ENCODE measurements at places on chromosomes 11 and 22. TPM values are rescaled to one million over a fixed set of nuclear protein-coding genes. Genes with fewer than 3 reads are reported as not detected.
A peak's percentile ranks its signal among the peaks of the same experiment; 100 is the strongest.

Gene GP1BB
- total RNA-seq: 5.7 TPM

Gene NELL1
- not detected for total RNA-seq

GRCh38 chr11:4068962-4069361 is 25.6 kb upstream of the RRM1 start:
- DNase-seq: no peak
- no peak overlapping the region for H3K27ac ChIP-seq
- peaks cover 4% of the 10 kb centered on the region for H3K36me3 ChIP-seq

- peaks cover 4% of the 10 kb centered on the region for H3K4me1 ChIP-seq
- DNase-seq: no peak
- peaks cover 2% of the 10 kb centered on the region for H3K36me3 ChIP-seq
- peak overlapping the region; percentile 75 for H3K27ac ChIP-seq
- H3K4me3 ChIP-seq: peak overlapping the region; percentile 84
These were observed 615 bp downstream of the STT3A start for GRCh38 chr11:125593114-125593820.

- H3K36me3 ChIP-seq: peaks cover 19% of the 10 kb centered on the region
- H3K4me3 ChIP-seq: no peak overlapping the region
- H3K27ac ChIP-seq: no peak overlapping the region
These were observed 30.4 kb downstream of the PAAF1 start for GRCh38 chr11:73907191-73907590.

Data from liver (tissue), 10 donors.